ENCODE measurements at places on chromosomes 7 and 10.
A peak's percentile ranks its signal among the peaks of the same experiment; 100 is the strongest.

DNA sequence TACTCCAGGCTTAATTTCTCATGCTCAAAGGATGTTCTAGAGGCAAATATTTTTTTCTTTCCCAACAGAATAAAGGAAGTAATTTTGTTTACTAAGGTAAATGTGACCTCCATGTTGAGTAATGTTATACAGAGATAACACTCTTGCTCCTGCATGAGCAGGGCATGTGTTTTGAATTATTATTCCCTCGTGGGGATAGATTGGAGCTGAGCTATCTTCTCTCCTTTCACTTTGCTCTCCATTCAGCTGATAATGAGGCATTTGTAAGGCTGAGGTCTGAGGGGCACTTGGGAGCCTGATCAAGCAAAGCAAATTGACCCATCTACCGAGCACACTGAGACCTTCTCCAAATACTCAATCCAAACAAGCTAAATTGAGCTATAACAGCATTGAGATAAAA lies 50.7 kb upstream of the GHITM start:
- DNase-seq = no peak

GRCh38 chr7:1331561-1332467 lies 99.1 kb downstream of the UNCX start:
- DNase-seq = no peak

- no peak for DNase-seq
Observed at GRCh38 chr7:141609576-141609975, 58.4 kb downstream of the AGK start.

DNA sequence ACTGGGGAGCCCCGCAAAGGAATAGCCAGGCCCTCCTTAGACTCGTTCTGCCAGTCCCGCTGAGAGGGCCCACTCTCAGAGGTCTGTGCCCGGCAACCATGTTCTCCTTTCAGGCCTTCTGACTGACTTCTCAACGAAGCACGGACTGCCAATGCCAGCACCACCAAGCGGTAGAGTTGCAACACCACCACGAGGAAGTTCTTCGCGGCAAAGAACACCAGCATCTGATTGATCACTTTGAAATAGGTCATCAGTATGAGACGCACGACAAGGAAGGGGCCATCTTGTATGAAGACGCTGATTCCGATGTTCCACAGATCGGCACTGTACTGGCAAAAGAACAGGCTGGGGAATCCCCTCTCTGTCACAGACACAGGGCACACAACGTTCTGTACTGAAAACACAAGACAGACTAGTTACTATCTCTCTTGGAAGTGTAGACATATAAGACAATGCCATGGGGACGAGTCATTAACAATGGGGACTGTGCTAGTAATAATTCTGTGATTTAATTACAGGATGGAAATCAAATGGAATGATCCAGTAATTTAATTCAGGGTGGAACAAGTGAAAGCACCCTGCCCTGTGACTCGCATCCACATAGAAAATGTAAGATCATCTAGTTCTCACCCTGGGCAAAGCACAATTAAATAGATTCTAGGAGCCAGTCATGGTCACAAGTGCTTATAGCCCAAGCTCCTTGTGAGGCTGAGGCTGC lies 42.7 kb downstream of the TMEM26 start:
- peak; percentile 14 for DNase-seq

- DNase-seq = no peak
Observed at GRCh38 chr10:97363071-97363470, 28.5 kb upstream of the FRAT2 start.

- DNase-seq = no peak
Observed at GRCh38 chr7:106072715-106073091, 39.4 kb downstream of the SYPL1 start.

GRCh38 chr7:73858807-73859206 lies 2.2 kb upstream of the TMEM270 start:
- no peak for DNase-seq
